ACHN (cell line): ENCODE measurements at places on chromosomes 3 and 15.
A peak's percentile ranks its signal among the peaks of the same experiment; 100 is the strongest.

DNA sequence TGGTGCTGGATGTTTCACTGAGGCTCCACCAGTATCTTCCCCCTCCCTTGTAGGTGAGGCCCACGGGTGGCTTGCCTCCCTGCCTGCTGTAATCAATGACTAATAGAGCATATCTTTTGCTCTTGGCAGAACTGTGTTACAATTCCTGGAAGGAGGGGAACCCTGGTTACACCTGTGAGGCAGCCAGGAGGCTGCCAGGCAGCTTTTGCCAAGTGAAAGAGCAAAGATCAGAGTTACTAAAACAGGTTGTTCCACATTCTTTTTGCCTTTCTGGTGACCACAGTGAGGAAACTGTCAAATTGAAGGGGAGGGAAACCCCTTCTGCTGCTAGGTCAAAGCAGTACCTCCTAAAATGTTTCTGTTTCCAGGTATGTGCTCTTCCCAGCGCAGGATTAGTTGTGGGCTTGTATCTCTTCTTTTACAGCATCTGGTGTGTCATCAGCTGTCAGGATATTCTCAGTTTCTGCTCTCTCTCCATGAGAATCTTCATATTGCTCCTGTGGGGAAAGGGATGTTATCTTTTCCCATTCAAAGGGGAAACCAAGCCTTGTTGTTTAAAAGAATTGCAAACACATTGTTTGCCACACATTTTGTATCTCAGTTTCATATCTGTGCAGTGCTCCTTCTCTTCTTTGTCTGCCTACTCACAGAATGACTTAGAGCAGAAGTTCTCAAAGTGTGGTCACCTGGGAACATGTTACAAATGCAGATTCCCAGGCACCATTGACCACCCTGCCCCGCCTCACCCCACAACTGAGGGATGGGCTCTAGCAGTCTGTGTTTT, 137.4 kb upstream of the UMPS start:
- DNase-seq: no peak

DNA sequence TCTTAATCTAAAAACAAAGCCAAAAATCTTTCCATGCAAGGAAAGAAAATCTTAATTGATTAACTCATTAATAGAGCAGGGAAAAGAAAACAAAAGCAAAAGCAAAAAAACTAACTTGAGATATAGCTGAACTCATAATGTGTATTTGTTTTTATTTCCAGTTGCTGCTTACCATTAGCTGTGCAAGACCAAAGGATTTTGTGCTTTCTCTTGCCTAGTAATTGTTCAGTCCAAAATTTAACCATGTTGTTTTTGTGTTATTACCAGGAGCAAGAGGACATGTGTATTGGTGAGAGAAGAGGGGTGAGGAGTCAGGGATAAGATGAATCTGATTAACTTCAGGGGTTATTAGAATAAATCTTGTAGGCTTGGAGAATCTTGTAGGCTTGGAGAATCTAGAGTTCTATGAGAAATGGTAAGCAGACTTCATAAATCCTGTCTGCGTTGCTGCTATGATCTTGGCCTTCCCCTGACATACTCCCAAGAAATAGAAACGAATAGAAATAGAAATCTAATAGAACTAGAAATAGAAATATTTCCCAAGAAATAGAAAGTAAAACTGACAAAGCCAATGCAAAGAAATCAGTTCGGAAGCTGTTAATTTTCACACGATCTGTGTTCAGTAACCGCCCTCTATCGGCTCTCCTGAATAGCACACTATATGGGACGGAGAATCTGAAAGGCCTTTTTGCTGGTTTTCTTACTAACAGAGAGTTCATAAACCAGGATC, 72.6 kb upstream of the TNFSF10 start:
- DNase-seq: peak; percentile 78

DNA sequence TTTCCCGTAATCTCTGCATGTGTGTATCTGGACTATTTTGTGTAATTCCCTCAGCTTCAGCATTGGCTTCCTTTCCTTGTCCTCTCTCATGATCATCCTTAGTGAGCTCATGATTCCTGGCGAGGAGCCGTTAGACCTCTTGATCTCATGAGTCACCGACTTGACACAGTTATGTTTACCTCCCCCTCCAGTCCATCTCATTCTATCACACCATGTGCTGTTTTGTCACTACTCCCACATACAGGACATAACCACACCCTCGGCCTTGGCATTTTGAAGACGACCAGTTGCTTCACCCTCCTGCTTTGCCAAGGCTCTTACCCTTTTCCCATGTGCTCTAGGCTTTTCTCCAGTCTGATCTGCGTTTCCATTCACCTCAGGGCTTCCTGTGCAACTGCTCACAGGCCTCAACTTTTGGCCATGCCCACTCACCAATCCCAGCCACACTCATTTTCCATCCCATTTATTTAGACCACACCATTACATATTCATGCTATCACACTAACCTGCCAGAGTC, 41.5 kb downstream of the CP start:
- peak; percentile 96 for DNase-seq

DNA sequence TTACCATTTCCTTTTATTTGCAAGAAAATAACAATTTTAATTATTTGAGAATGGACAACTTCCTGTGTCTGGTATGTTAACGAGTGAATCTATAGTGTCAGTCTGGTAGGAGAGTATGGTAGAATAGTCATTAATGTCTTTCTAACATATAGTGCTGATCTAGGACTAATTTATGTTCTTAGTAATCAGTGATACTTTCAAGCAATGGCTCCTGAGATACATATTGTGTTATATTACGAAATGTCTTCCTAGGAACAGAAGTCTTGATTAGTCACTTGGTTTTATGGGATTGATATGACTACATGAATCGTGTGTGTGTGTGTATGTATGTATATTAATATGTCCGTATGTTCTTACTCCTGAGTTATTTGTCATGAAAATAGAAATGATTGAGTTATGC, 66.6 kb upstream of the PAQR5 start:
- no peak for DNase-seq

GRCh38 chr3:107621465-107621864, 98.7 kb downstream of the BBX start:
- no peak for DNase-seq
